HepG2 (cell line): ENCODE measurements at places on chromosomes 4 and X. TPM values are rescaled to one million over a fixed set of nuclear protein-coding genes. Genes with fewer than 3 reads are reported as not detected.

DNA sequence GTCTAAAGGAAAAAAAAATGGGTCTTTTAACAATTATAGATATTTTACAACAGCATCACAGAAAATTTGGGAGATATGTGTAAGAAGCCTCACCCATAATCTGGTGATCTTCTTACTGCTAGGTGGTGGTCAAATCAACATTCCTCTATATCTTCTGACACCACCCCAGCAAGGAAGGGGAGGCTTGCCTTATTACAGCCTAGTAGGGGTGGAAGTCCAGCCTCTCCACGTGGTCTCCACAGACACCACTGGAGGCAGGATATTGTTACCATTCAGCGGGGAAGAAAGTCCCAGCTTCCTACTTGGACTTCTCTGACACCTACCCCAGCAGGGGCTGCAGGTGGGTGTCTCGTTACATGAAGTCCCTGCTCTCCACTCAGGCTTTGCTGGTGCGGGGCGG, 28.7 kb downstream of the PRPS1 start:
- no peak for DNase-seq

DNA sequence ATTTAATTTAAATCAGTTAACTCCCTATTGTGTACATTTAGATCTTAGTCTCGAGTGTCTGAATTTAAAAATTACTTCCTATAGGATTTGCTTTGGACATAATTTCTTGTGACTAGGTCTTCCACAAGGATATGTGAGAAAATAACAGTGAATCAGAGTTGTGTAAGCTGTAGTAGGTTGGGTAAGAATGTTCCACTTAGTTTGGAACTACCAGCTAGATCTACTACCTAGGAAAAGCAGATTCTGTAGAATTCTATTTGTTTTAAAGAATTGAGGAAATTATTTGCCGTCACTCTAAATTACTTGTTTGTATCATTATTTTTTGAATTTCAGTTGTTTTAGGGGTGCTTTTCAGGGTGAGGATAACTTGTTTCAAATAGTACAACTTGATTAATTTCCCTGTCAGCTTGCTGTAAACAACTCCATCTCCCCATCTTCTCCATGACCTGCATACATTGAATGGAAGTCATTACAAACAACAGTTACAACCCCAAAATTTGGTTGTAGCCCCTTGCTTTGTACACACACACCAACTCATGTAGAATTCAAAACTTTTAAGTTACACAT, 1.3 kb downstream of the MTHFD2L start:
- no peak for DNase-seq

DNA sequence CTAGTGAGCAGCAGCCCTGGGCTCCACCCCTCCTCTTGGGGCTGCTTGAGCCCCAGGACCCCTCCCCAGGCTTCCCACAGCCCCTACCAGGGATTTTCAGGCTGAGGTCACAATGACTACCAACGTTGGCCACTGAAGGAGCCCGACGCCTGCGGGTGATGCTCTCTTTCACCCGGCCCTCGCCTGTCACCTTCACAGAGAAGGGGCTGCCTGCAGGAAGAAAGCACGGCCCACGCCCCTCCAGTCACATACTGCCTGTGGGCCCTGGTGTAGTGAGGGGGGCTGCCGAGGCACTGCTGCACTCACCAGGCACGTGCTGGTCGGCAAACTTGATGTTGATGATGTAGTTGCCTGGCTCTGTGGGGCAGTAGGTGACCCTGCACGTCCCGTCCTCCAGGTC, 22.0 kb downstream of the FLNA start:
- no peak for DNase-seq

DNA sequence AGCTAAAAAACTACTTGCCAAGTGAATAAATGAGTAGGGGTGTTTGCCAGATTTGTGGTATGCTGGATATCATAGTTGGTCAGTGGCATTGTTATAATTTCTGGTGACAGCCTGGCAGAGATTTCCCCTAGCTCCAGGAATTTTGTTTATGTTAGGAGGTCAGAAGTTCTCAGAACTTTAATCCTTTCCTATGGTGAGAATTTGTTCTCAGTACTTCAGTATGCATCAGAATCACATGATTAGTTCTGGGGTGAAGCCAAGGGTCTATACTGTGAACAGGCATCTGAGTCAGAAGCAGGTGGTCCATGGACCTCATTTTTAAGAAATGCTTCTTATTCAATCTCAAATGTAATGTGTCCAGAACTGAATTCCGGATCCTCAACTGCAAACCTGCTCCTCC, 10.5 kb downstream of the RASSF6 start:
- DNase-seq: peak; percentile 65

- DNase-seq: no peak
These were observed 68.2 kb upstream of the NKX1-1 start for GRCh38 chr4:1474126-1475090.

DNA sequence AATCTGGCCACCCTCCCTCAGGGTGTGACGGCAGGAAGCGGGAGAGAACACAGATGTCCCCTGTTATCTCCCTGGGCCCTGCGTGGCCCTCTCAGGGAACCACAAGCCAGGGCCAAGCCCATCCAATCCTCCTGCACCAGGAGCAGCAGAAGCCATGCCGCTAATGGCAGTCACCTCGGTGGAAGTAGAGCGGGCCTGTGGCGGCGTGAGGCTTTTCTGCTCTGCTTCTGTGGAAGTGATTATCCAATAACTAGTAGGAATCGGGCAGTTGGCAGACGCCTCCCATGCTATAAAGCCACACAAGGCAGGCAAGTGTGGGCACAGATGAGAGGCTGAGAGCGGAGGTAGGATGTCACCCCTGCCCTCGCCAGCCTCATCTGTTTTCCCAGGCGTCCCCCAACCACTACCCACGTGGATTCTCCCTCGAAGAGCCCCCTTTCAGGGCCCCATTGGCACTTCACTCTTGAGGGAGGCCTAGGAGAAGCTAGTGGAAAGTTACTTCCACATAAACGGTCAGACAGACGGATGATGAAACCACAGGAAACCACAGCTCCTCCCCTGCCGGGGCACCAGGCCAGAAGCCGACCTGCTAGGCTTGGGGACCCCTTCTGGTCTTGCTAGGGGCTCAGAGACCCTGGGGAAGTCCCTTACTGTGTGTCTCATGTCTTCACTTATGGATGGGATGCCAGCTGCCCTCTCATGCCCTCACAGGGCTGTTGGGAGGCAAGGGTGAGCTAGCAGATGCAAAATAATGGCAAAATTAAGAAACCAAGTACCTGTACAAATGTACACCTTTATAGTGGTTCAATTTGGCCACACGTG, 18.8 kb upstream of the TMSB4X start:
- peak; percentile 46 for DNase-seq

GRCh38 chrX:16138108-16138427, 14.7 kb downstream of the GRPR start:
- DNase-seq: peak; percentile 1

GRCh38 chr4:145912376-145912775, 26.2 kb downstream of the ZNF827 start:
- no peak for DNase-seq

DNA sequence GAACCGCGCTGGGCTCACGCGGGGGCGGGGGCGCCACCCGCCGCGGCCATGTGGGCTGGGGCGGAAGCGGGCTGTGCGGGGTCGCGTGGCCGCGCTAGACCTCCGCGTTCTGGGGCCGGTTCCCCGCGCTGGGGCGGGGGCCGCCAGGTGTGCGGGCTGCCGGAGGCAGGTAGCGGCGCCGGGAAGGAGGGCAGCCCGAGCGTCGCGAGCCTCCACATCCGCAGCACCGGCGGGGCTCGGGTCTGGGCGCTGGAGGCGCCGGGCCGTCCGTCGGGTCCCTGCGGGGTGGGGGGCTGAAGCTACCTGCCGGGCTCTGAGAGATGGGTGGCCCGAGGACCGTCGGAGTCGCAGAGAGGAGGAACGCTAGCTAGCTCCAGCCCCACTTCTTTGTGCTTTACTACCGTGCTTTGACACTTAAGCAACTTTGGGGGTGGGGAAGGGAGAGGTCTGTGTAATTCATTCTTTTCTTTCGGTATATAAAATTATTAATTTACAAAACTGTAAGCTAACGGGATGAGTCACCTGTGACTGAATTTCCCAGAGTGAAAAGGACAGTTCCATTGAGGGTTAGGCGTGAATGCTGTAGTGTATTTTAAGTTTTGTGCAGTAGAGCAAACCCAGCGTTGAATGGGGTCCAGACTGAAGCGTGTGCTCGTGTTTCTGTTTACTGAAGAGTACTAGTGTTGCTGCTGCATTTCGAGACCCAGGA, 689 bp downstream of the METAP1 start:
- peak; percentile 23 for DNase-seq

GRCh38 chrX:97326456-97326855, 442.7 kb downstream of the RPA4 start:
- no peak for DNase-seq

MAOB gene
- 12.8 and 19.0 TPM in 2 replicates for polyA plus RNA-seq
